Aorta (tissue), 5 donors: ENCODE measurements at places on chromosomes 7 and 10.

DNA sequence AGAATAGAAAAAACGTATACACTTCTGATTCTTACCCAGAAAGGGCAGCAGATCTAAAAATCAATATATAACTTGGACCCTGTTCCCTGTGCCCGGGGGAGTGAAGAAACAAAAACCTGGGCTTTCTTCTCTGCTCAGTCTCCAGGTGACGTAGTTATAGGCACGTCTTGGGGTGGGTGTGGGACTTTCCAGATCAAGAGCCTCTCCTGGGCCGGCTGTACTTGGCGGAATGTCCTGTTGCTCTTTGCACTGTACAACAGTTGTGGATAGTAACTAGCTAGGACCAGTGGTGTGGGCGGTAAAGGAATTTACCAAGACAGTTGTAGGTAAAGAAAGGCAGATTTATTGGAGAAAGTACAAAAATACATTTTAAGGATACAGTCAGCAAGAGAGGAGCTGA lies 40.4 kb upstream of the STEAP4 start:
- no peak for DNase-seq

DNA sequence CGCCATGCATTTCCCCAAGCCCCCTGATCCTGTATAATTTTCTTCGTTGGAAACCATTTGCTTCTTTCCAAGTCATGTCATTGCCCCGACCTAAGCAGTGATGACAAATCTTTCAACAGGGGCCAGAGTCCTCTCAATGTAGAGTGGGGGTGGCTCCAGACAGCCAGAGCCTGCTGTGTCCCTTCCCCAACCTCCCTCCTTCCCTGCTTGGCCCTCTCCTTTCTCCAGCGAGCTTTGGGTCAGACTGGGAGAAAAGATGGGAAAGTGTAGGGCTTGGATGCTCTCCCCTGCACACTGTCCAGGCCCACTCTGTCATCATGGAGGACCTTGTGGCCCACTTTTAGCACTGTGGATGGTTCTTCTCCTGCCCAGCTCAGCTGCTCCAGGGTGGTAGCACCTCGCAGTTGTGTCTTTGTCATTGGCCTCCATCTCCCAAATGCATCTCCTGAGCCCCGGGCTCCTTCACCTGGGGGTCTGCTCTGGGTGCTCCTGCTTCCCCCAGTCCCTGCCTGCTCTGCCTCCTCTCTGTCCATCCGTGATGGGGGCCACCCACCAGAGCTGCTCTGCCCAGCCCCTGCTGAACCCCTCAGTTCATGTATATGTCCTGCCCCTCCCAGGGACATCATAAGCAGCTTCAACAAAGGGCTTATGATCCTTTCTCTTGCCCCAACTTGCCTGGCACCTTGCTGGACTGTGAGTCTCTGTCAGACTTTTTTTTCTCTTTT lies 37.5 kb downstream of the BTBD16 start:
- DNase-seq = no peak

DNA sequence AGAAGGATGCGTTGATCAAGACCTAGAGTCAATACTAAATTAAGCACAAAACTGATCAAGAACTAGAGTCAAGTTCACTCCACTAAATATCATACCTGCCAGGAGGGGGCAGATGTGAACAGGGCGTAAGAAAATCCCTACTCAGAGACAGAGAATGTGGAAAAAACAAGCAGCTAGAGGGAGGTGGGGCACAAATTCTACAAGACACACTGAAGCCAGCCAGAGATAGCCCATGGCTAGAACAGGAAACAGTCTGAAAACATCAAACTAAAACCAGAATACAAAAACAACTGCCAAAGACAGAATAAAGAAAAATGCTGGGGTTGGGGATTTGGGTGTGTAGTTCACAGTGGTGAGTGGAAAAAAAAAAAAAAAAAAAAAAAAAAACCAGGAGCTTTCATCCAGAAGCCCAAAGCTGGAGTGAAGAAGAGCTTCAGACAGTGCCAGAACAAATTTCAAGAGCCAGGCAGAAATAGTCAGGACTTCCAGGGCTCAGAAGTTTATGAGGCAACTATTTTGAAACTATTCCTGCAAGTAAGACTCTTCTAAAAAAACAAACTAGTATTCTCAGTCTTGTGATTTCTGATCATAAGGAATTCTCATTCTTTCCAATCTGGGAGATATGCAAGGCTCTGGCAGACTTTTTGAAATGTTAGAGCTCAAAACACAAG lies 118.3 kb downstream of the CCDC71L start:
- DNase-seq = no peak

DNA sequence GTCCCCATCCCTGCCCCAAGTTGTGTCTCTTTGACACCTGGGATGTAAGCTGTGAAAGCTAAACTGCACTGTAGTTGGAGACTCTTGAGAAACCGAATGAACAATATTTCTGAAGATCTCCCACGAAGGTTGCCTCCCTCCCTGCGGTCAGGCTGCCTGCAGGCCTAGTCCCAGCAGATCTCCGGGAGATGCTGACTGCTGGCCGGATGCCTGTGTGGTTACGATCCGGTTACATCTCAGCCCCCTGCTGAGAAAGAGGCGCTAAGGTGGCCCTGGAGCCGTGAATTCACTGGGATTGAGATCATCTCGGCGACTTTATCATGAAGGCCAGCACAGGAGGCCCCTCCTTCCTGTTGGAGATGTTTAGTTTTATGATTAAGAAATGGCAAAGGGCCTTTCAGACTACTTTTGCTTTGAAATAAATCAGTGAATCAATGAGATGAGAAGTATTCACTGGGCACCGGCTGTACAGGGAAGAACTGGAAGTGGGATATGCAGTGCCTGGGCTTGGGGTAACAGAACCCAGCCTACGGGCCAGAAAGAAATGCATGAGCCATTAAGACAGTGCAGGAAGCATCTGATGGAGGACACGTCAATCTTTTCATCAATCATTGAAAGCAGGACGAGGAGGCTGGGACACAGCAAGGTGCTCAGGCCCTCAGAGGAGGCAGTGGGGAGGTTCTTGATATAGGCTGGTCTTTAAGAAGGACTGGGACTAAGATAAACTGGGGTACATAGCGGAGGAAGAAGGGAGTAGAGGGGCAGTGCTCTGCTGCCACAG lies 177.6 kb downstream of the PRKAG2 start:
- no peak for DNase-seq

- DNase-seq = no peak
Observed at GRCh38 chr10:104065748-104066147, 19.9 kb downstream of the COL17A1 start.

- no peak for DNase-seq
Observed at GRCh38 chr7:139522830-139523198, 671 bp upstream of the CLEC2L start.

DNA sequence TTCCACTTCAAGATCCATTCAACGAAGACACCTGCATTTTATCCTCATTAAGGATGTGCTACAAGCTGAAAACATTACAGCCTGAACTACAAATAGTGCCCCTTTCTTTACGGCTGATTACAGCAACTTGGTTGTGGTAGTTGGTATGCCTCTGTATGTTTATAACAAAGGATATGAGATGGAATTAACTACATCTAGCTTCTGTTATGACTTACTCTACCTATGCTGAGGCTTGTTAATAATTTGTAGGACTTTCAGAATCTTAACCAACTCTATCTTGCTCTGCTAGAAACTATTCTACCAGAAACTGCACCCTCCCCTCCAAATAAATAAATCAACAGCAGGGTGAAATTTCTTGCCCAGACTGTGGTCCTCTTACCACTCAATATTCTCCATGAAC lies 448.1 kb downstream of the GRM8 start:
- no peak for DNase-seq

DNA sequence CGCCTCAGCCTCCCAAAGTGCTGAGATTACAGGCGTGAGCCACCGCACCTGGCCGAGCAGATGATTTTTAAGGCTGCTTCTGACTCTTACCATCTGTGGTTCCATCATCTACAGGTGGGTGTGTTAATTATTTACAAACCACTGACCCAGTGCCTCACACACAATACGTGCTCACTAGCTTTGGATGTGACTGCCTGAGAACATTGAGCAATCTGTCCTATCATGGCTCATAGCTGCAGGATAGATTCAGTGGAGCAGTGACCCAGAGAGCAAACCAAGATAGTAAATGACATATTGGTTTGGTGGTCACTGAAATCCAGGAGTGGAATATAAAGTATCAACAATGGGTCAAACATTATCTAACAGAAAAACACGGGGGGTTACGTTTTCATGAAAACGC lies 24.1 kb downstream of the GPAM start:
- DNase-seq = no peak

GRCh38 chr10:126207313-126207771 lies 180.9 kb downstream of the ADAM12 start:
- no peak for DNase-seq

GRCh38 chr10:14926061-14926470 lies 27.8 kb downstream of the DCLRE1C start:
- DNase-seq = no peak

DNA sequence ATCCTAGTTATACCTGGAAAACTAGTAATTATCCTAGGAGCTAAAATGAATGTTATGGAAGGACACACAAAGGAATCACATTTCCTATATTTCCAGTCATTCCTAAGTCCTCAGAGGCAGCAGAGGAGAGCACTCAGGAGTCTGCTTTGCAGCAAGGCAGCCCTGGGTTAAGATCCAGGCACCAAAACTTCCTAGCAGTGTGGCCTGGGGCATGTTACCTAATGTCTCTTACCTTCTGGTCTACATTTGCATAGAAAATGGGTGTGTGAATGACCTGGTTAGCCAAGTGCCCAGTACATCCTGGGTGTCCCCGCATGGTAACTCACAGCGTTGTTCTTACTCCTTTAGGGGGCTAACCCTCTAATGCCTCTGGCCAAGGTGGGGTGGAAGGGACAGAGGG lies 135.9 kb downstream of the TAX1BP1 start:
- DNase-seq = no peak

DNA sequence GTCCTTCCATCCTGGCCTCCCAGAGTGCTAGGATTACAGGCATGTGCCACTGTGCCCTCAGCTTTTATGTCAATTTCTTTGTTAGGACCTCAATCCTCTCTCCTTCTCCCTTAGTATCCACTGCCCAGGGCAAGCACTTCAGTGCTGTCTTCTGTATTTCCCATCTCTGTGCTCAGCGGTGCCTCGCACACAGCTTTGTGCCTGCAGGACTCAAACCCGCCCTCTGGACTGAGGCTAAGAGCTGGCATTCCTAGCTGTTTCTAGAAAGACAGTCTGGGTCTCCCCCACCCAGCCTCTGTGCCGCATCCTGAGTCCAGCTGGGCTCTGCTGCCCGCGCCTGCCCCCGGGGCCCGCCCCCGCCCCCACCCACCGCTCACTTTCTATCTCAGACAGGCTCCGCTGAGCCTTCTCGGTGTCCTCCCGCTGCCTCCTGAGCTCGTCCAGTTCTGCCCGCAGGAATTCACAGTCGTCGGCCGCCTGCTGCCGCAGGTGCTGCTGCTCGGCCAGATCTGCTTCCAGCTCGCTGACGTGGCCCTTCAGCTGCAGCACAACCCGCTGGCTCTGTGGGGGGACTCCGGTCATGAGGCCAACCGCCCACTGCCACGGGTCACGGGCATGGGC lies 67.3 kb downstream of the SPDYE5 start:
- no peak for DNase-seq

GRCh38 chr10:74863551-74863950 lies 37.2 kb downstream of the KAT6B start:
- no peak for DNase-seq

DNA sequence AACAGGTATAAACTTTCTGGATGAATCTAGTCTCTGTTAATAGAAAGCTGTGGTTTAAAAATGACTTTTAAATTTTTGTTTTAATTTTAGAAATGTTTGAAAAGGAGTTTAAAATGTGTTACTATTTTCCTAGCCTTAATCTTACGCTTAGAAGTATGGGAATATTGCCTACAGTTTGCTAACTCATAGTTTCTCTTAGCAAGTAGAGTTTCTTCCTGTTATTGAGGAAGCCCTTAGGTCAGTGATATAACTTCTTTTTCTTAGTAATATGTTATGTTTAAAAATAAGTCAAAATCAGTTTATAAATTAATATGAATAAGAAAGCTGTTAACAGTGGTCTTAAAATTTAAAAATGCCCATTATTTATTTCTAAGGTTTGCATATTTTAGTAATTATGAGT lies 3.1 kb downstream of the STARD3NL start:
- no peak for DNase-seq

GRCh38 chr7:38107486-38107893 lies 70.6 kb upstream of the STARD3NL start:
- peak; percentile 50 for DNase-seq

- peak; percentile 76 for DNase-seq
Observed at GRCh38 chr10:133335246-133336117, 1.2 kb downstream of the CALY start.

- DNase-seq = no peak
Observed at GRCh38 chr10:27457966-27458365, 46.1 kb upstream of the RAB18 start.

DNA sequence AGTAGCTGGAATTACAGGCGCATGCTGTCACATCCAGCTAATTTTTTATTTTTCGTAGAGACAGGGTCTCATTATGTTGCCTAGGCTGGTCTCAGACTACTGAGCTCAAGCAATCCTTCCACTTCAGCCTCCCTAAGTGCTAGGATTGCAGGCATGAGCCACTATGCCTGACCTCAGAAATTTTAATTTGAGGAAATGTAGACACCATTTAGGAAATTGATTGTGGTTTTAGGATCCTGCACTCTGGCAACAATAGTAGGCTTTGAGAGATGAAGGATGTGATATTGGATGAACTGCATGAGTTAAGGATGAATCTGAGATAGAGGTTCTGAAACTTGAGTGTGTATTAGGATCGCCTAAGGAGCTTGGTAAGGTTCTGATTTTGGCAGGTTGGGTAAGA lies 66.5 kb downstream of the PPP1R9A start:
- no peak for DNase-seq
